ENCODE measurements at places on chromosomes 3 and 15. TPM values are rescaled to one million over a fixed set of nuclear protein-coding genes. Genes with fewer than 3 reads are reported as not detected.

Gene NR1I2
- not detected for total RNA-seq

Gene DNAJC17
- 25.8 TPM for total RNA-seq

Gene SERPINI2
- not detected for total RNA-seq

Gene PRR23B
- total RNA-seq: not detected

Gene SOX14
- not detected for total RNA-seq

Gene INSYN1
- 1.5 TPM for total RNA-seq

Gene SLC28A1
- total RNA-seq: 0.05 TPM

Gene THAP10
- total RNA-seq: 6.4 TPM

Gene PCOLCE2
- 29.0 TPM for total RNA-seq

Gene SPINK8
- total RNA-seq: not detected

Gene CFAP20DC
- total RNA-seq: 2.3 TPM

Gene PIERCE2
- 4.7 TPM for total RNA-seq

Gene ACKR4
- total RNA-seq: not detected

Gene SLC15A2
- 0.07 TPM for total RNA-seq

Gene HYAL1
- 0.44 TPM for total RNA-seq

Gene GABRB3
- total RNA-seq: 73.4 TPM

Gene FBXO40
- not detected for total RNA-seq

Gene CLDN16
- total RNA-seq: not detected

Gene MKRN2OS
- total RNA-seq: not detected

Gene ALPK3
- total RNA-seq: 0.18 TPM

Gene DNAH1
- 1.1 TPM for total RNA-seq

Gene GDPGP1
- 5.6 TPM for total RNA-seq

Gene HDC
- not detected for total RNA-seq

Gene KLHL18
- total RNA-seq: 20.1 TPM

Gene CEP152
- total RNA-seq: 4.2 TPM

Gene CLSTN2
- 0.05 TPM for total RNA-seq

Gene GREM1
- total RNA-seq: 10.6 TPM

Gene CPNE9
- 0.14 TPM for total RNA-seq

Gene GP5
- not detected for total RNA-seq

Gene DNAH12
- 0.03 TPM for total RNA-seq

Gene PP2D1
- total RNA-seq: not detected

Gene SNX22
- total RNA-seq: 0.90 TPM

Gene HCN4
- total RNA-seq: 0.22 TPM

Gene ACKR2
- not detected for total RNA-seq

Gene OCA2
- total RNA-seq: 0.12 TPM

Gene ARGFX
- not detected for total RNA-seq

Gene MST1R
- 6.9 TPM for total RNA-seq

Gene DUOX2
- total RNA-seq: 0.06 TPM

Gene CASR
- total RNA-seq: not detected

Gene SLCO2A1
- 0.02 TPM for total RNA-seq

Gene UROC1
- total RNA-seq: not detected

Gene FBLN2
- total RNA-seq: 3.6 TPM

Gene GAP43
- total RNA-seq: not detected

Gene ADCY5
- 0.44 TPM for total RNA-seq

All from A549 treated with CORT108297 at 1 μM for 4 hours (cell line).